Dorsolateral prefrontal cortex (tissue), 122 donors: ENCODE measurements at places on chromosomes 6 and 20. TPM values are rescaled to one million over a fixed set of nuclear protein-coding genes. Genes with fewer than 3 reads are reported as not detected.

The EYS gene
- 0.76 TPM for total RNA-seq

The CEP250 gene
- total RNA-seq, result 50.1 TPM

DNA sequence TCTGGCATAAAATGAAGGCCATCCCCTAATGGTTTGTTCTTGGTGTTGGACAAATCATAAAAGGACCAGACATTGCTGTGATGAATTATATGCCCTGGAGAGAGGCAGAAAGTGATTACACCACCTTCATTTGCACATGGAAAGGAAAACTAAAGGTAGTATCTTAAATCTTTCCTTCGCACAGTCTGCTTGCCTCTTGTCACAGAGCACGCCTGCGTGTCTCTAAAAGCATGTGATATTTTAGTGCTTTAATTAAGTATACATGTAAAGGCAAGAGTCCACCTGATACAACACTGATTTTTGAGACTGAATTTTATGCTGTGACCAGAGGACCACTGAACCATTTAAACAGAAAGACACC is 28.8 kb upstream of the PLAGL1 start:
- no peak for DNase-seq

DNA sequence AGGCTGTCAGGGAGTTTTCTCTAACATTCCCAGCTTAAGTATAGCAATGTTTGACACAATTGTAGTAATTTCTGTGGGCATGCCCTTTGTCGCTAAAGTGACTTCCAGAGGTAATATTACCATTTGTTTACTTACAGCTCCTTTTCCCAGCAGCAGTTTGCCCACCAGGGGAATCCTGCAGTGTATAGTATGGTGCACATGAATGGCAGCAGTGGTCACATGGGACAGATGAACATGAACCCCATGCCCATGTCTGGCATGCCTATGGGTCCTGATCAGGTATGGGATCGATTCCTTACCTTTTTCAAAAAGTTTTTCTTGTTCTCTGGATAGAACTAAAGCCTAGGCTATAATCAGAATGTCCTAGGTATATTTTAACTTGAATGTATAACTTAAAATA is 132.5 kb downstream of the SULF2 start:
- no peak for DNase-seq

DNA sequence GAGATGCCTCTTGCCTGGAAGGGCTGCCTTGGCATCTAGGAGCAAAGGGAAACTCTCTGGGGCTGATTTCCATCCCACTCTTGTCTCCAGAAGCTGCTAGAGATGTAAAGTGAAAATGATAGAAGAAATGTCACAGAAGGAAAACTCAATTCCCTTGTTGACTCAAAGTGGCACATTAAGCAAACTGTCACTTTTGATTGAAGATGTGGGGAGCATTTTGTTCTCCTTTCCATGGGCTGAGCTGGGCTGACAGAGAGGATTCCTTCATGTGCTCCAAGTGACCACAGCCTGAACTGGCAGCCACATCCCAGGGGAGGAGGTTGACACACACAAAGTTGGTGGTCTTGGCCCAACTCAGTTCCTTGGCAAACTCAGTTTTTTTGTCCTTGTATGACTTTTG is 9.8 kb downstream of the GPR31 start:
- DNase-seq, result no peak

GRCh38 chr6:34512738-34513115 is 43.4 kb downstream of the SPDEF start:
- peak; percentile 32 for DNase-seq

DNA sequence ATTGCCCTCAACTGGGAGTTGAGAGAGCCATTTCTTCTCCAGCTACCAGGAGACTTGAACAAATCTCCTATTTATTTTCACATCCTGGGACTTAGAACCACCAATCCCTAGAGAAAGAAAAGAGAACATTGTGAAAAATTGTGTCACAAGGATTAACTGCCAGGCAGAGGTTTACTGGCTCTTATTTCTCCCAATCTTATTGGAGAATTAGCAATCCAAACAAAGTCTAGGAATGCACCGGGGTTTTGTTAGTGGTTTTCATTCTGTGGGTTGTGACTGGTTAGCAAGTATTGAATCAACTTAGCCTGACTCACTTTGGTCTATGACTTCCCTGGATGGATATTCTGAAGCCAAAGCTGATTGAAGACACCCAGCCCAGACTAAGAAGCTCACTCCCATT is 21.2 kb upstream of the ENPP5 start:
- no peak for DNase-seq

The SOX18 gene
- 5.1 TPM for total RNA-seq

The VIP gene
- 5.9 TPM for total RNA-seq

- DNase-seq, result no peak
These were observed 174.5 kb downstream of the SOX4 start for GRCh38 chr6:21767891-21768648.

DNA sequence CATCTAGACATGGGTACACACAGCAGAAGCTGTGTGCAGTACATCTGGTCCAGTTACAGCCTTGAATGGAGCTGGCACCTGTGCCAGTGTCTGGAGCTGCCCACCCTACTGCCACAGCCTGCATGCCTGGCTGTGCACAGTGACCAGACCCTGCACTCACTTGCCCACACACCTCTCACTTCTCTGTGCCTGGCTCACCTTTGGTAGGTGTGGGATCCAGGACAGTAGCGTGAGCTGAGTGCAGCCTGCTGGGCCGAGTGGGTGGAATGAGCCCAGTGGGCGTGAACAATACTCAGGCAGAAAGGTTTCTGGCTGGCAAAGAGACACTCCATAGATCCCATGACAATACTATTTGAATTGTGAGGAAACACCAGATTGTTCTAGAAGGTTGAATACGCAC is 839.5 kb upstream of the FLRT3 start:
- DNase-seq, result peak; percentile 11

The OPRM1 gene
- total RNA-seq, result 25.3 TPM

GRCh38 chr20:57559289-57559634 is 1.6 kb upstream of the PCK1 start:
- DNase-seq, result no peak

The KIAA0408 gene
- 77.2 TPM for total RNA-seq

The GPR31 gene
- not detected for total RNA-seq

The FOXQ1 gene
- total RNA-seq, result 1.7 TPM

DNA sequence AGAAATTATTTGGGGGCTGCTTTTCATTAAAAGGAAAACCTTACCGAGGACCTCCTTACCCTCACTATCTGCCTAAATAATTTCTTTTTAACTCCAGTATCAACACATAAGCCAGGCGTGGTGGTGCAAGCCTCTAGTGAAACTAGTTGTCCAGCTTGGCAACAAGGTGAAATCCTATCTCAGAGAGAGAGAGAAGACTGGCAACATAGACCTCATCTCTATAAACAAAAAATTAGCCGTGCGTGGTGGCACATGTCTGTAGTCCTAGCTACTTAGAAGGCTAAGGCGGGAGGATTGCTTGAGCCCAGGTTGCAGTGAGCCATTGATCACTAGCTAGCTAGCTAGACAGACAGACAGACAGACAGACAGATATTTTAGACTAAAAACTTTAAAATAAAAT is 92.5 kb downstream of the ARMC2 start:
- DNase-seq, result no peak

GRCh38 chr6:167680605-167681149 is 146.0 kb upstream of the AFDN start:
- no peak for DNase-seq
